Hair follicle dermal papilla cell (primary cell): ENCODE measurements at places on chromosomes 13 and 19. TPM values are rescaled to one million over a fixed set of nuclear protein-coding genes. Genes with fewer than 3 reads are reported as not detected.

Gene C19orf81
- total RNA-seq, result 0.49 TPM in 1 of 2 replicates, not detected in the other

Gene ZNF221
- 13.1 and 14.4 TPM in 2 replicates for total RNA-seq

Gene ITM2B
- total RNA-seq, result 87.1 and 105 TPM in 2 replicates

Gene TMEM238
- 0.16 TPM in 1 of 2 replicates, not detected in the other for total RNA-seq

Gene IL12RB1
- total RNA-seq, result 1.6 and 1.8 TPM in 2 replicates

Gene SCEL
- total RNA-seq, result under 0.01 TPM in 1 of 2 replicates, not detected in the other

Gene S1PR4
- not detected in 2 replicates for total RNA-seq

Gene FFAR2
- total RNA-seq, result not detected in 2 replicates

Gene CALM3
- 195 and 218 TPM in 2 replicates for total RNA-seq

Gene MAN2B1
- total RNA-seq, result 48.8 and 55.5 TPM in 2 replicates

Gene F7
- total RNA-seq, result under 0.01 and 0.12 TPM in 2 replicates

Gene MTMR6
- 26.1 and 28.1 TPM in 2 replicates for total RNA-seq

Gene NOP53
- total RNA-seq, result 106 and 110 TPM in 2 replicates

Gene TNNI3
- not detected in 2 replicates for total RNA-seq
